Cortex of kidney (tissue), 1 donor: ENCODE measurements at places on chromosomes 7 and 10.
A peak's percentile ranks its signal among the peaks of the same experiment; 100 is the strongest.

GRCh38 chr7:111982804-111983203, 223.4 kb downstream of the DOCK4 start:
- DNase-seq = no peak

DNA sequence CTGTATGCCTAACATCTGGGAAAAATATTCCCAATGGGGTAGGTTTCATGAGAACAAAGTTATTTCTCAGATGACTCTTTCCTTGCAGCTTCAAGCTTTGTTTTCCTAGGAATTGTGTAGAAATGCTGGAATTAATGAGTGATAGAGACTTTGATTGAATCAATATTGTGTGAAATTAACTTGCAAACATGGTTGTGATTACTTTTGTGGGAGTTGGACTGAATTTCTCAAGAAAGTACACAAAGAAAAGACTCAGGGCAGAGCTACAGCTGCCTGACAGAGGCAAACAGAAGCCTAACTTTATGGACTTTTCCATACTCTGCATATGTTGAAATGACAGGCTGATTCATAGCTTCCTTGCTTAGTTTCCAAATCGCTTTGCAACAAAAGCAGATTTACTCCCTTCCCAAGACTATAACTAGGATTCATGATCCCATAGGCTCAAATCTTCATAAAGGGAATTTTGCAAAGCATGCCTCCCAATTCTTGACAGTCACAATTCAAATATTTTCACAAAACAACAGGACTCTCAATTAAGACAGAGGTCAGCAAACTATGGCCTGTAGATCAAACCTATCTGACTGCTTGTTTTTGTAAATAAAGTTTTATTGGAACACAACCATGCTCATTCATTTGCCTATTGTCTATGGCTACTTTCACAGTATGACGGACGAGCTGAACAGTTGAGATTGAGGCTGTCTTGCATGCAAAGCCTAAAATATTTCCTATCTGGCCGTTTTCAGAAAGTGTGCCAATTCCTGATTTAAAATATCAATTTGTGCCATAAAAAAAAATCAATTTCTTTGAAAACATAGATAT, 27.6 kb downstream of the NRP1 start:
- DNase-seq = no peak

DNA sequence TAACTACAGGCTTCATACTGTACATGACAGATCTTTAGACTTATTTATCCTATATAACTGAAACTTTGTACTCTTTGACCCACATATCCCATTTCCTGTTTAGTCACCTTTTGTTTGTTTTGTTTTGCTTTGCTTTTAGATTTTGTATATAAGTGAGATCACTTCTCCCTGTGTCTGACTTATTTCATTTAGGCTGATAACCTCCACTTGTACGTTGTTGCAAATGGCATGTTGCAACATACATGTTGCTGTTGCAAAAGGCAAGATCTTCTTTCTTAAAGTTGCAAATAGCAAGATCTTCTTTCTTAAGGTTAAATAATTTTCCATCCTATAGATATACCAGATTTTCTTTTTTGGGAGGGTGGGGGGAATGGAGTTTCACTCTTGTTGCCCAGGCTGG, 341.5 kb downstream of the OTUD1 start:
- no peak for DNase-seq

- DNase-seq = no peak
These were observed 125.9 kb upstream of the FZD8 start for GRCh38 chr10:35768011-35768410.

GRCh38 chr10:89611282-89611681, 33.8 kb downstream of the PANK1 start:
- no peak for DNase-seq

DNA sequence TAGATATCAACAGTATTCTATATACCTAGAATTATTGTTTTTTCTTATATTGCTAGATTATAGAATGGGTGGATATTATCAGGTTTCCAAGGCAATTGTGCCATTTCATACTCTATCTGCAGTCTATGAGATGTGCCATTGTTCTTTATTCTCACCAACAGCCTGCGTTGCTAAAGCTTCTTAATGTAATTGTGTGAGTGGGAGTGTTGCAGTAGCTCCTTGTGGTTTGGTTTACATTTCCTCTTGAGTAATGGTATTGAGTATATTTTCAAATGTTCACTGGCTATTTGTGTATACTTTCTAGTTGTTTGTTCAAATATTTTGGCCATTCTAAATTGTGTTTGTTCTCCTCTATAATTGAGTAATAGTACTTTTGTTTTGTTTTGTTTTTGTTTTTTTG, 199.2 kb downstream of the TFEC start:
- no peak for DNase-seq

DNA sequence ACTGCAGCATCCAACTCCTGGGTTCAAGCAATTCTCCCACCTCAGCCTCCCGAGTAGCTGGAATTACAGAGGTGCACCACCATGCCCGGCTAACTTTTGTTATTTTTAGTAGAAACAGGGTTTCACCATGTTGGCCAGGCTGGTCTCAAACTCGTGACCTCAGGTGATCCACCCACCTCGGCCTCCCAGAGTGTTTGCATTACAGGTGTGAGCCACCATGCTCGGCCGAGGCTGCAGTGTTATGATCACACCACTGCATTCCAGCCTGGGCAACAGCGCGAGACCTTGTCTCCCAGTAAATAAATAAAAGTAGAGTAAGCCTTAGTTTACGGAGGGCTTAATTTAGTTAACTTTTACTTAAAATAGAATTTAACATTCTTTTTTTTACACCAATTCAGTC, 23.7 kb upstream of the IGF2BP3 start:
- no peak for DNase-seq

DNA sequence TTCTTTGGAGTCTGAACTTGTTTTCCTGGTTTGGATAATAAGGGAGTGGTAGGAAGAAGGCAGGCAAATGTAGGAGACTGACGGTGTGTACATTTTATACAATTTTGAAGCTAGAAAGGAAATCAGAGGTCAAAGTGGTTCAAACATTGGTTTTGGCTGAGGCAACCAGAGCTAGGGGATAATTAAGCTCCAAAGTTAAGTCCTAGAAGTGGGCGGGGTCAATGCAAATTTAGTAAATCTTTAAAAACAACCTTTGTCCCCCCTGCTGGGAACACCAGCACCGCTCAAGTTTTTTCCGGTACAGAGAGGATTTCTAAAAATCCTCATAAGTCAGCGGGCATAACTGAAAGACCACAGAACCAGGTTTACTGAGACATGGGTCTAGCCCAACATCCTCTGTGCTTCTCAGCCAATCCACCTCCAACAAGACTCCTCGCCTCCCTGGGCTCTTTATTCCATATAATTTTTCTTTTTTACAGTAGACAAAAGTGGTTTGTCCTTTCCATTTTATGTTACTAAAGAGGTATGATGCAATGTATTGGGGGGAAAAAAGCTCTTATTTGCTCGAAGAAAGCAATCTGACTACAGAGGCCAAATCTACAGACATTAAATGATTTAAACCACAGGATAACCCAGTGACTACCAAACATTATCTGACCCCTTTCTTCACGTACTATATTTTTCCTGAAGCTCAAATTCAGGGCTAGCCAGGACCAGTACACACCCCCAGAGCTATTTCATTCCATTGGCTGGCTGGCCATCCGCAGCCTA, 1.6 kb downstream of the GLUD1 start:
- DNase-seq = no peak

DNA sequence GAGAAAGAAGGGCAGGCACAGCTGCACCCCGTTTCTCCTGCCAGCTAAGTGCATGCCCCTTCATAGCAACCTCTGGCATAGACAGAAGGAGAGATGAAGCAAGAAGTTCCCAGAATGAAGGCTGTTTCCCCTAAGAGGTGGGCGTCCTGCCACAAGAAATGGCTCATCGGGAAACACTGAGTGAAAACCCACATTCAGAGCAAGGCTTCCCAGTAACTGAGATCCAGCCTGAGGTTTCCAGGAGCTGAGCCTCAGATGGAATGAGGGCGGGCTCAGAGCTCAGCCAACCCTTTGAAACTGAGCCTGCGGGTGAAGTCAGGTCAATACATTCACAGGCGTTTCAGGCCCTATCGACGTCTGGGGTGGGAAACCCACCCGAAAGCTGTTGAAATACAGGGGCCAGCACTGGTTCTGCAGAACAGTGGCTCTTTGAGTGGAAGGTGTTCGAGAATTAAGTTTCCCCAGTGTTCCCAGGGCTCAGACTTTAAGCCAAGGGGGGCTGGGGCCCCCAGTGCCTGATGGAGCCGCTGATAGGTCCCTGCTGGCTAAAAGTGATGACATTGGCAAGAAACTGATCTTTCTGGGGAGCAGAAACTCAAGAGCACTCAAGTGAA, 510.2 kb downstream of the RPS24 start:
- DNase-seq = no peak

- no peak for DNase-seq
These were observed 55.8 kb downstream of the CASD1 start for GRCh38 chr7:94565247-94565894.

DNA sequence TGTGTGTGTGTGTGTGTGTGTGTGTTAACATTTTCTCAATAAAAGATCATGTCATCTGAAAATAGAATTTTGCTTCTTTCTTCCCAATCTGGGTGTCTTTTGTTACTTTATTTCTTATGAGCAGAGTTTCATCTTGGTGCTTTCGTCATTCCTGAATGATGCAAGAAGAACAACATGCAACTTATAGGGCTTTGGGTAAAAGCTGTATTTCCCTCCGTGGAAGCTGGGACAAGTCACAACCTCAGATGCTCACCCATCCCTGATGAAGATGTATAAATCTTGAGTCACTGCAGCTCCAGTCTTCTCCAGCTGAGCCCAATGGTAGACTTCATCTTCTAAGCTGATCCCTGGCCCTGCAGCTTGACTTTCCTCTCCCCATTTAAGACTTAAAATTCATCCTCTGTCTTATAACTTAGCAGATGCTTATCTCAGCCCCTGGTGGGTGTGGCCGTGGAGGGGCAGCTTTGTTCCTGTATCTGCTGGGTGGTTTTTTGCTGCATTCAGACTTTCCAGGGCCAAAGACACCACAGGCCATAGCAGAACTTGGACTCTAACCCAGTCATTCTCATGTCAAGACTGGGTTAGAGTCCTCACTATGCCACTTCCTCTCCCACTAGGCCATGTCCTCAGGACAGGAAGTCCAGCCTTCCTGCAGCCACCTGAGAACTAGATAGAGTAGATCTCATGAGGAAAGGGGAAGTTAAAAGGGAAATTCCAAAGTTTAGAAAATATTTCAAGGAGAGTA, 356.4 kb downstream of the TNS3 start:
- no peak for DNase-seq

DNA sequence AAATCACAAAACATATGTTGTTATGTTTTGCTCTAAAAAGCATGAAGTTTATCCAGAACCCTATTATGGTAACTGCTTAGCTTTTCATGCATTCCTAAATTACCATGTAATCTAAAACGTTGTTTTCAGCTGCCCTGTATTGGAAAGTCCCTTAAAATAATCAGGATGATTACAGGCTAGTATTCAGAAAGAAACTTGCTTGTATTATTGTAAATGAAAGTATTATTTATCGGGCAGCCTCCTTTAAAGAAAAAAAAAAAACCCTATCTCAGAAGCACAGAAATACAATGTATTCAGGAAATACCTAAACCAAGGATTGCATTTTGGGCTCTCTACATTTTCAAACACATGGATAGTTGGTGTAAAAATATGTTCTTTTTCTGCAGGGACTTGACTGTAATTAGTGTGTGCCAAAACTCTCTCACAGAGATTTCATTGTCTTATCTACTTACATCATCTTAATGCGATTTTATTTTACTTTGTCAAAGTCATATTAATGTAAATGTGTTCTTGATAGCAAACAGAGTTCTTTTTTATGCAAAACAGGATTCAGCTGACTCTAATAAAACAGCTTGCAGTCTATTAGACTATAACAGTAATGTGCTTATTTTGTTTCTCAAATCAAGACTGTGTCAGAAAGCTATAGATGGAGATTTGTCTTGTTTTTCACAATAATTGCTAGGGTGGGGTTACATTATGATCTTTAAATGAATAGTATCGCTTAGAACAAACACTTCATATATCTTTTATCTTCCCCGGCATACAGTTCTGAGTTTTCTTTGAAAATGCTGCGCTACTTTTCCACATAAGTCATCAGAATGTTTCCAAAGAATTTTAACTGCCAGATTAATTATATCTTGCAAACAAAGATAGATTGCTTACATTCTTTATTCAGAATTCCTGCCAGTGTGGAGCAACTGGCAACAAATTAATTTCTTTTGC, 65.3 kb upstream of the ARID5B start:
- no peak for DNase-seq

GRCh38 chr10:124468624-124469023, 7.0 kb downstream of the LHPP start:
- DNase-seq = no peak

GRCh38 chr10:20975236-20975635, 78.1 kb upstream of the NEBL start:
- no peak for DNase-seq

DNA sequence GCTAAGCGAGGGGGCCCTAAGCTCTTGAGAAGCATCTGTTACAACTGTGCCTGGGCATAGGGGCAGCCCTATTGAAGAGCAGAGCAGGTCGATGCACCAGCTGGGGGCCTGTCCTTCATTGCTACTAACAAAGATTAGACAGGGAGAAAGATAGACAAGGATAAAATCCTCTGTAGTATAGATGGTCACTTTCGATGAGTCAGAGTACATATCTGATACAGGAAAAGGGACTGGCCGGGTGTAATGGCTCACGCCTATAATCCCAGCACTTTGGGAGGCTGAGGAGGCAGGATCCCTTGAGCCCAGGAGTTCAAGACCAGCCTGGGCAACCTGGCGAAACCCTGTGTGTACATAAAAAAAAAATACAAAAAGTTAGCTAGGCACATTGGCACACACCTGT, 13.6 kb downstream of the OPTN start:
- DNase-seq = no peak

- no peak for DNase-seq
These were observed 51.0 kb downstream of the MLLT10 start for GRCh38 chr10:21584834-21585530.

DNA sequence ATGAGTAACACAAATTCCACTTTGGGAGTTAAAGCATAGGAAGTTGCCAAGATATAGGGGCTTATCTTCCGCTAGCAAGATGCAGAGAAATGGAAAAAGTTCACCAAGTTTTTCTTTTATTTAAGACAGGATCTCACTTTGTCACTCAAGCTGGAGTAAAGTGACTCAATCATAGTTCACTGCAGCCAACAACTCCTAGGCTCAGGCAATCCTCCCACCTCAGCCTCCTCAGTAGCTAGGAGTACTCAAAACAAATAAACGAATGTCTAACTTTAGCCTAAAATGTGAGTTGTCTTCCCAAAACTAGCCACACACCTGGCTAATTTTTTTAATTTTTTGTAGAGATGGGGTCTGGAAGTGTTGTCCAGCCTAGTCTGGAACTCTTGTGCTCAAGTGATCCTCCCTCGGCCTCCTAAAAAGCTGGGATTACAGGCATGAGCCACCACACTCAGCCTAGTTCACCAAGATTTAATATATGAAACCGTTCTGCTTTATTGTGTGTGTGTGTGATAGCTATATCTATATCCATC, 9.9 kb downstream of the VIM start:
- no peak for DNase-seq

- no peak for DNase-seq
These were observed 261.9 kb upstream of the PPP2R2D start for GRCh38 chr10:131638880-131639278.

- DNase-seq = no peak
These were observed 31.8 kb downstream of the CCAR1 start for GRCh38 chr10:68752711-68753350.

- peak; percentile 12 for DNase-seq
These were observed 721 bp downstream of the CCNJ start for GRCh38 chr10:96043893-96044715.

GRCh38 chr10:14605231-14605925, 169.3 kb downstream of the FAM107B start:
- no peak for DNase-seq

- no peak for DNase-seq
These were observed 1.3 kb downstream of the TFPI2 start for GRCh38 chr7:93889261-93889660.

- DNase-seq = no peak
These were observed 63.3 kb downstream of the MRC1 start for GRCh38 chr10:17872191-17873091.
